Suprapubic skin (tissue), 4 donors: ENCODE measurements at places on chromosomes 3 and 15. TPM values are rescaled to one million over a fixed set of nuclear protein-coding genes. Genes with fewer than 3 reads are reported as not detected.

GRCh38 chr3:129718201-129718600 is 111.7 kb upstream of the PLXND1 start:
- no peak overlapping the region for H3K4me3 ChIP-seq
- H3K36me3 ChIP-seq: no peaks in the 10 kb centered on the region
- H3K27me3 ChIP-seq: no peaks in the 10 kb centered on the region
- DNase-seq: no peak
- peaks cover 13% of the 10 kb centered on the region for H3K4me1 ChIP-seq

- no peak overlapping the region for H3K27ac ChIP-seq
- no peaks in the 10 kb centered on the region for H3K4me1 ChIP-seq
- no peaks in the 10 kb centered on the region for H3K27me3 ChIP-seq
- no peak overlapping the region for H3K4me3 ChIP-seq
- peaks cover 7% of the 10 kb centered on the region for H3K36me3 ChIP-seq
Observed at GRCh38 chr3:122774564-122774963, 19.1 kb downstream of the HSPBAP1 start.

GRCh38 chr15:100806157-100806556 is 73.5 kb upstream of the ALDH1A3 start:
- H3K36me3 ChIP-seq: no peaks in the 10 kb centered on the region
- H3K4me3 ChIP-seq: no peak overlapping the region
- DNase-seq: no peak
- no peak overlapping the region for H3K27ac ChIP-seq

GRCh38 chr3:37814547-37814946 is 47.1 kb upstream of the CTDSPL start:
- H3K4me3 ChIP-seq: no peak overlapping the region
- DNase-seq: no peak
- H3K4me1 ChIP-seq: no peaks in the 10 kb centered on the region

- no peak for DNase-seq
- H3K36me3 ChIP-seq: no peaks in the 10 kb centered on the region
- H3K4me1 ChIP-seq: no peaks in the 10 kb centered on the region
Observed at GRCh38 chr3:117130222-117130621, 420.6 kb downstream of the TUSC7 start.

GRCh38 chr3:187689984-187690383 is 12.4 kb downstream of the RTP2 start:
- DNase-seq: no peak
- no peak overlapping the region for H3K4me3 ChIP-seq
- no peaks in the 10 kb centered on the region for H3K4me1 ChIP-seq
- no peak overlapping the region for H3K27ac ChIP-seq
- no peaks in the 10 kb centered on the region for H3K36me3 ChIP-seq

GRCh38 chr3:141305436-141305835 is 62.9 kb upstream of the ZBTB38 start:
- no peak overlapping the region for H3K27ac ChIP-seq
- H3K4me3 ChIP-seq: no peak overlapping the region
- no peaks in the 10 kb centered on the region for H3K36me3 ChIP-seq

- peaks cover 23% of the 10 kb centered on the region for H3K4me1 ChIP-seq
- peak within 1 kb of the TSS; percentile 83 for H3K27ac ChIP-seq
- peak; percentile 90 for DNase-seq
Observed at GRCh38 chr15:22980189-22981050, at the start of gene CYFIP1. Gene CYFIP1, minus strand, starts transcription at chr15:22980368. Its CDS starts 33,083 bp downstream, at chr15:22947285.

DNA sequence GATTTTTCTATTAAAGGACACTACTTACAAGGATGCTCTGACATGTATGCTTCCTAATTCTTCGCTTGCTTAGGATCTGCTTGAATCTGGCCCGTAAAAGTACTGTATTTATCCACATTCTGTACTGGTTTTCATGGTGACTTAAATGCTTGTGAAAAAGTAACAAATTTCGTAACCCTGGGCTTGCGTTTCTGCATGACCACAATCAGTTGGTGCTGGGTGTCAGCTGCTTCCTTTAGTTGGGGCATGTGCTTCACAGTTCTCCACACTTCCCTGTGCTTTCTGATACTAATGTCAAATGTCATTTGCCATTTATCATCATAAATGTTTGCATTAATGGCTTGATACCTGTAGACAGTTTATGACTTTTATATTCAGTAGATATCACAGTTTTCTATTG is 218.4 kb upstream of the MLF1 start:
- no peak overlapping the region for H3K27ac ChIP-seq
- no peaks in the 10 kb centered on the region for H3K4me1 ChIP-seq
- H3K4me3 ChIP-seq: no peak overlapping the region
- no peaks in the 10 kb centered on the region for H3K27me3 ChIP-seq

The ZIC4 gene
- total RNA-seq: not detected

The CFAP100 gene
- not detected for total RNA-seq

The GATM gene
- total RNA-seq: 160 TPM

The SEMA3G gene
- 44.0 TPM for total RNA-seq

The LRRC31 gene
- total RNA-seq: not detected
